Esophagus muscularis mucosa (tissue), 4 donors: ENCODE measurements at places on chromosomes 7 and 10.
A peak's percentile ranks its signal among the peaks of the same experiment; 100 is the strongest.

DNA sequence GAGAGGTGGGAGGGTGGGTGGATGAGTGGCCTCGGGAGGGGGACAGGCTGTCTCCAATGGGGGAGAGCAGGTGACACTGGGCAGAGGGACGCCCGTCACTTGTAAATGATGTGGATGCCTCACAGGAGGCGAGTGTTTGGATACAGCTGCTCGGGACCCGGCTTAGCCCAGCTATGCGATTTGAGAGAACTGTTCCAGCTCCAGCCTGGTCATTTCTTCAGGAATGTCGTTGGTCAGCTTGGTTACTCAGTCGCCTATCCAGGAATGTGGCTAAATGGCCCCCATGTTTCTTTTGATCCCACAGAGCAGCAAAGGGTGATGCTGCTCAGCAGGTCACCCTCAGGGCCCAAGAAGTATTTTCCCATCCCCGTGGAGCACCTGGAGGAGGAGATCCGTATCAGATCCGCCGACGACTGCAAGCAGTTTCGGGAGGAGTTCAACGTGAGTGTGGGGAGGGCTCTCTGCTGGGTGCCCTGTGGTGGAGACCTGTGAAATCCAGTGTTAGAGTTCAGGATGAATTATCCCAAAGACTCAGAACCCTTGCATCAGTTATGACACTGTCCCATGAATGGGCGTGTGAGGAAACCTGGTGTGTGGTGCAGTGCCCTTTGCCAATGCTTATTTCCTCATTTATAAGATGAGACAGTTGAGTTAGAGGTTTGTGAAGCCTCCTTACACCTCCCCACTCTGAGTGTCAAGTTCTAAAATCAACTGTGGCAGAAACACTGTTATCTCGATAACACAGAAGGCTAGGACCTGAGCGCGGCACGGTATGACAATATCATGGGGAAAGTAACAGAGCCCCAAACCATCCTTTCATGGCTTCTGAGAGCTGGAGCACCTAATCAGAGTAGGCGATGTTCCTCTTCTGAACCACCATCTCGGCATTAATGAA is 76.8 kb downstream of the MKI67 start:
- peaks cover 27% of the 10 kb centered on the region for H3K4me1 ChIP-seq
- H3K27me3 ChIP-seq = no peaks in the 10 kb centered on the region
- H3K4me3 ChIP-seq = peak overlapping the region; percentile 32
- H3K27ac ChIP-seq = peak overlapping the region; percentile 39
- DNase-seq = no peak

DNA sequence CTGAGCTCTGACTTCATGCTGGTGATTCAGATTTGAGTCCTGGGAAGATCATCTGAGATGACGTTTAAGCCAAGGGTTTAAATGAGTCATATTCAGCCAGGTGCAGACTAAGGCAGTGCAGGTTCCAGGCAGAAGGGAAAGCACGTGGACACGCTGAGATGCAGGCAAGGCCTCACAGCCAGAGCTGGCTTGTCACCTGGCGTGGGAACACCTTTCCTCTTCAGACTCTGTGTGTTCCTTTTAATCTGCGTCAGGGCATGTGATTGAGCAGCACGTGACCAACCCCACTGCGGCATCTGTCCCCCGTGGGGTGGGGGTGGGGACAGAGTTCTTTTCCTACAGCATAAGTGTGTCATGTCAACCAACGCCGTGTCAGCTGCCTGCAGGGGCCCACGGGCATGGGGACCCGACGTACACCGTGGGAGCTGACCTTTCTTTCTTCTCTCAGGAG is 10.7 kb upstream of the IDI2 start:
- no peak for DNase-seq
- peaks cover 45% of the 10 kb centered on the region for H3K36me3 ChIP-seq
- H3K4me3 ChIP-seq = no peak overlapping the region
- no peak overlapping the region for H3K27ac ChIP-seq

DNA sequence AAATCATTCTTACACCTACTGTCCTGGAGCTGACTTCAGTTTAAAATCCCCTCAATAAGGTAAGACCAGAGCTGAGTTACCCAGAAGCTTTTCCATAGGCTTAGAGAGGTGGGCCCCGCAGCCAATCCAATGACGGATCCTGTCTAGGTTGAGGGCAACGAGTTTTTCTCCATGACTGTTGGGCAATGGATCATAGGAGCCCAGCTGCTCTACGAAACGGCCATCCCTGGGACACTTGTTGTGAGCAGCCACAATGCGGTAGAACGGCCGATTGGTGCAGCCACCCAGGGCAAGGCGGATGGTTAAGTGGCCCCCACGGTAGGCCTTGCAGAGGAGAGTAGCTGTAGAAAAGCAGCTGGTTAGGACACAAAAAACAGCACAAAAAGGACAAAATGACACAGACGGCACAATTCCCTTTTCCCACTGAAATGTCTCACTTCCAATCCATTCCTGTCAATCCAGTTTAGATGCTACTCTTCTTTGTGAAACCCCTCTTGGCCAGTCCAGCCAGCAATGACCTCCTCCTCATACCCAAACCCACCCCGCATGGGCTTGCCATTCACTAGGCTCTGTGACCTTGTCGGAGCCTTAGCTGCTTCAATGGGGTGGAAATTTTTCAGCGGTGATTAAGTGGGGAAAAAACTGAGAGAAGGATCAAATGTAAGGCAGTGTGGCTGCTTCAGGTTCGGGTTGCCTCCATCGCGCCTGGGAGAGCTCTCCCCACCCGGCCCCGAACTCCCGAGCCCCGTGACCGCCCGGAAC is 580 bp downstream of the MRPS16 start:
- peaks cover 18% of the 10 kb centered on the region for H3K36me3 ChIP-seq
- DNase-seq = peak; percentile 31
- peak overlapping the region; percentile 94 for H3K27ac ChIP-seq
- peak overlapping the region; percentile 94 for H3K4me3 ChIP-seq

- no peak for DNase-seq
- no peaks in the 10 kb centered on the region for H3K4me1 ChIP-seq
Observed at GRCh38 chr10:89235073-89235798, 16.3 kb downstream of the LIPA start.

DNA sequence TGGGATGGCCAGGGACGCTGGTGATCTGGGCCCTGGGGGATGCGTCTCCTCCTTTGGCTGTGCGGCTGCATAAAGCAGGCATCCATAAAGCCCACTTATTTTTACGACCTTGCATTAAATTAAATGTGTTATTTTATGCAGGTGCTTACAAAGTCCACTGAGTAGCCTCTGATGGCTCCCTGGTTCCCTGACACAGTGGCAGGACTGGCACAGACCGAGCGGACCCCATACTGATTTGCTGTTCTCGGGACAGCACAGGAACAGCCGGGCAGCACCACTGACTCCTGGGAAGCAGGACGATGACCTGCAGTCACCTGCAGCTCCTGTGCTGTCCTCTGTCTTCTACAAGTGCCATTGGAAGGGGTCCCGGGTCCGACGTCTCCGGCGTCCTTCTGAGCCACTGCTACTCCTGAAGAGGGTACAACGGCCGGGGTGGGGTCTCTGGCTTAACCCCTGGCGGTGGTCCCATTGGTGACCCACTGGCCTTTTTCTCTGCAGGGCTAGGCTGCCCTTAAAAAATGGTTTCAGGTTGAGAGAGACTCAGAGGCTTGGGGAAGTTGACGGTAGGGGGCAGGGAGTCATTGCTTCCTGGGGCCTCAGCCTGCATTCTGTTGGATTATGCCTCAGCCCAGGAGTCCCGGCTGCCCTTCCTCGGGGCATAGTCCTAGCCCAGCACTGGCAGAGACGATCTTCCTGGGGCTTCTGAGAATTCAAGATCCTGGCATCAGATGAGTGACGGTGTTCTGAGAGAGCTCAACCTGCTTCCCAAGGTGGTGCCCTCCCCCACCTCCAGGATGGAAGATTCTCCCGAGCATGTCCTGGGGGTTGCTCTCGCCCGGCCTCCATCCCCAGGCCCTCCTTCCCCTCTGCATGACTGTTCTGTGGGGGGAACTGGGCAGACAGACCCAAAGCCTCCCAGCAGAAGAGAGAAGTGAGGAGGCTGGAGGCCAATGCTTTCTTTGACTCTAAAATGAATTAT is 330.1 kb downstream of the ADARB2 start:
- no peaks in the 10 kb centered on the region for H3K4me1 ChIP-seq
- no peaks in the 10 kb centered on the region for H3K27me3 ChIP-seq
- H3K27ac ChIP-seq = no peak overlapping the region

DNA sequence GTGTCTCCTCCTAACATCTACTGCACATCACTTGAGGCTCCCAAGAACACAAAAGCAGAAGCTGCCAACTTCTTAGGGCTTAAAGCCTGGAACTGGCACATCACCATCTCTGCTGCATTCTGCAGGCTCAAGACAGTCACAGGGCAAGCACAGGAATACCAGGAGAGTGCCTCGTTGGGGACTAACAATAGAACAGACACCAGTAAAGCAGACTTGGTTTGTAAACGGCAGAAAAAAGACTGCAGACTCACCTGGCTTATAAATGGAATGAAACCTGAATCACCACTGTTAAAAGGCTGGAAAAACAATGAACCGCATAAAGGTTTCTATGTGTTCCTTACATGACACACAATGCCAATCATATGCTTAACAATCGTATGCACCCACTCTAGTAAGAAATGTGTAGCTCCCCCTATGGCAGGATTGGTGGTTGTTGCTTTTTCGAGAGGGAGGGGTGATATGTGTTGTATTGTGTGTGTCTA is 12.8 kb downstream of the RHEB start:
- H3K27ac ChIP-seq = peak overlapping the region; percentile 47
- H3K4me1 ChIP-seq = peaks cover 96% of the 10 kb centered on the region
- no peaks in the 10 kb centered on the region for H3K27me3 ChIP-seq
- H3K36me3 ChIP-seq = no peaks in the 10 kb centered on the region
- no peak overlapping the region for H3K4me3 ChIP-seq
- DNase-seq = no peak

DNA sequence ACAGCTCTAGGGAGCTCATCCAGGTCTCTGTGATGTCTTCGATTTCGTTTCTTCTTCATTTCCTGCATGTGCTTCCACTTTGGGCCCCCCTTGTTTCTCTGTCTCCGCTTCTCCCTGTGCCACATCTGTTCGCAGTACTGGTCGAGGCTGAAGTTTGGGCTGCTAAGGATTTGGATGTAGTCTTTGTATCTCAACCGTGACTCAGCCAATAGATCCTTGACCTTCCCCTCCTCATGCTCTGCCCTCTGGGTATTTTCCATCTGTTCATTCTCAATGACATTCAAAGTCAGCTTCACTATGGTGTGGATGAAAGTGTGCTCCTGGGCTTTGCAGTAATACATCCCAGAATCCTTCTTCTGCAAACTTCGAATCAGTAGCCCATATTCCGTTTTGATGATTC is 187.4 kb downstream of the SEMA3D start:
- no peaks in the 10 kb centered on the region for H3K27me3 ChIP-seq
- peaks cover 2% of the 10 kb centered on the region for H3K4me1 ChIP-seq
- H3K4me3 ChIP-seq = no peak overlapping the region
- H3K36me3 ChIP-seq = no peaks in the 10 kb centered on the region
- H3K27ac ChIP-seq = no peak overlapping the region

GRCh38 chr7:52253953-52254352 is 781.5 kb upstream of the POM121L12 start:
- H3K36me3 ChIP-seq = no peaks in the 10 kb centered on the region
- H3K27ac ChIP-seq = no peak overlapping the region
- H3K4me3 ChIP-seq = no peak overlapping the region
- H3K27me3 ChIP-seq = no peaks in the 10 kb centered on the region
- DNase-seq = peak; percentile 29

- no peak overlapping the region for H3K4me3 ChIP-seq
- DNase-seq = no peak
- no peak overlapping the region for H3K27ac ChIP-seq
- peaks cover 7% of the 10 kb centered on the region for H3K36me3 ChIP-seq
- H3K4me1 ChIP-seq = peaks cover 40% of the 10 kb centered on the region
Observed at GRCh38 chr7:130143986-130144311, 61.3 kb downstream of the TMEM209 start.
